Left ventricle myocardium inferior (tissue), 1 donor: ENCODE measurements at places on chromosomes 16 and 17. TPM values are rescaled to one million over a fixed set of nuclear protein-coding genes. Genes with fewer than 3 reads are reported as not detected.
A peak's percentile ranks its signal among the peaks of the same experiment; 100 is the strongest.

- H3K27me3 ChIP-seq = no peaks in the 10 kb centered on the region
- peaks cover 18% of the 10 kb centered on the region for H3K4me1 ChIP-seq
- DNase-seq = no peak
- no peak overlapping the region for H3K4me3 ChIP-seq
- no peaks in the 10 kb centered on the region for H3K36me3 ChIP-seq
Observed at GRCh38 chr17:71821511-71821910, 299.3 kb upstream of the SOX9 start.

- no peak overlapping the region for H3K4me3 ChIP-seq
- no peak overlapping the region for H3K27ac ChIP-seq
- H3K27me3 ChIP-seq = peaks cover 58% of the 10 kb centered on the region
Observed at GRCh38 chr17:32259586-32259985, 6.0 kb upstream of the RHBDL3 start.

DNA sequence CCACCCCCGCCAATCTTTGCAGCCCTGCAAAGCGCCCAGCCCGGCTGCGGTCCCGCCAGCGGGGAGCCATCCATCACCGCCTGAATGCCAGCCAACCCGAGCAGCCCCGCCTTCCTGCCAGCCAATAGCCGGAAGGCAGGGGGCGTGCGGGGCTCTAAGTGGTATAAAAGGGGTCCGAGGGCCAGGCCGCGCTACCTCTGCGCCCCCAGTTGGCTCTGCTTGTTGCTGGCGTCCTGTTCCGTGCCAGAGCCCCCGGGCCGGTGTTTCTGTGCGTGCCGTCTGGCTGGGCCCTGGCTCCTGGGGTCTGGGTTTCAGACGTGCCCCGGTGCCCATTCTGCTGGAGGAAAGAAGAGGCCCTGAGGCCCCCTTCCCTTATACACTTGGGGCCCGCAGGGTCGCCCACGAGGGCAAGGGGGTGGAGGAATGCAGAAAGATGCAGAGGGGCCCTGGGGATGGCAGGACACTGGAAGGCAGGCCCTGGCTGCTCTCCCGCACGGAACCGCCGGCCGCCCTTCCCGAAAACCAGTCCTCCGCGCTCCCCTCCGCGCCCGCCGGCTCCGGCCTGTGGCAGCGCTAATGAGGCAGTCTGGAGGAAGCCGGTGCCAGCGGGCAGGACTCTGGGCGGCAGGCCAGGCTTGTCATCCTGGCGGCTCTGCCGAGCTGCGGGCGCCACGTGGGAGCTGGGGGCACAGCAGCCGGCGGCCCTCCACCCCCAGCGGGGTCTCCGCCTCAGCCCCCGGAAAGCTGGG, 14.0 kb downstream of the COPZ2 start:
- peaks cover 50% of the 10 kb centered on the region for H3K4me1 ChIP-seq
- H3K4me3 ChIP-seq = peak overlapping the region; percentile 67
- peaks cover 37% of the 10 kb centered on the region for H3K27me3 ChIP-seq
- no peaks in the 10 kb centered on the region for H3K36me3 ChIP-seq
- peak; percentile 85 for DNase-seq

- no peak for DNase-seq
- peaks cover 84% of the 10 kb centered on the region for H3K4me1 ChIP-seq
- no peak overlapping the region for H3K4me3 ChIP-seq
Observed at GRCh38 chr17:68450391-68450790, 6.9 kb downstream of the WIPI1 start.

DNA sequence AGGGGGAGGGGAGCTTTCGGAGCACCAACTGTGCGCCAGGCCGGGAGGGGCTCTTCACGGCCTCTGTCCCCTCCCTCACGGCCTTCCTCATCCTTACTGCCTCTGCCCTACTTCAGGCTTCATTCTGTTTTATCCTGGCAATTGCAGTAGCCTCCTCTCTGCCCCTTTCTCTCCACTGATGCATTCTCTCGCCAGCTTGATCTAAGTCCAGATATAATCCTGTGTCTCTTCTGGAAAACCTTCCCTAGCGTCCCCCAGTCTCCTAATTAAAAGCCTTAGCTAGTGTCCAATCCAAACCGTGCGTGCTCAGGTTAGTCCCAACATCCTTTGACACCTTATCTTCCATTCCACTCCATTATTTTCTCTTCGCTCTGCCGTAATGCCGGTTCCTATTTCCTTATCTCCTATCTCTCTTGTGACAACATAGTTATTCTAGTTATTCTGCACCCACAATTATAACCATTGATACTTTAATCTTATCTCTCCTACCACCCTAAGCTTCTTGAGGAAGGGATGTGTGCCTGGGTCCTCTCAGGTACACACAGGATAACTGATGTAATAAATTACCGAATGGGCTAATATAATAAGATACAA, 869 bp downstream of the ZNF48 start:
- peaks cover 45% of the 10 kb centered on the region for H3K4me1 ChIP-seq
- peak overlapping the region; percentile 92 for H3K27ac ChIP-seq
- H3K27me3 ChIP-seq = no peaks in the 10 kb centered on the region
- H3K4me3 ChIP-seq = peak overlapping the region; percentile 94

DNA sequence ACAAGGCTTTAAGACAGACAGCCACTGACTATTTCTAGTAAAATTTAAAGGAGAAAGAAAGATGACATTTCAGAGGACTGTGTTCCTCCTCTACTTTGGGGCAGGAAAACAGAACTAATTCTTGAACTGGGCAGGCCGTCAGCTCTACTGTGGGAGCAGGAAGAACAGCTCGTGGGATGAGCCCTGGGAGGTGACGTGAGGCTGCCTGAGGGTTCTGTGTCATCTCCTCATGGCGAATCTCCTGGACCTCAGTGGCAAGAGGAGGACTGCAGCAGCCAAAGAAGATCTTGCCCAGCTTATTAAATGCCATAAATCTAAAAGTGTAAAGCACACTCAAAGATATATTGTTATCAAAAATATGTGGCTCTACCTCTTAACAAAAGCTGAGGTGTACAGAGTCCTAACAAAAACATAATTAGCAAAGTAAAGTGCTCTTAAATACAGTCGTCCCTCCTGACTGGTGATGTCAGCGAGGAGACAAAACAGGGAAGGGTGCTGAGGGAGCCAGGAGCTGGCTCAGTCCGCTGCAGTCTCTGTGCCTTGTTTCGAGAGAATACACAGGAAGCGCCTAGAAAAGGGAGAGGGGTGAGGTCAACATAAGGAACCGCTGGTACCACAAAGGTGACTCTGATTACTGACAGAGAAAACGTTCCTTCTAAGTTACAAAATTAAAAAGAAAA, 58.0 kb downstream of the CREBBP start:
- peaks cover 98% of the 10 kb centered on the region for H3K4me1 ChIP-seq
- no peaks in the 10 kb centered on the region for H3K27me3 ChIP-seq
- H3K4me3 ChIP-seq = no peak overlapping the region
- H3K36me3 ChIP-seq = no peaks in the 10 kb centered on the region
- peak overlapping the region; percentile 43 for H3K27ac ChIP-seq

The TM4SF5 gene
- total RNA-seq = not detected

The ZFP3 gene
- total RNA-seq = 11.0 TPM

The SGCA gene
- total RNA-seq = 137 TPM

- H3K27me3 ChIP-seq = no peaks in the 10 kb centered on the region
- peak overlapping the region; percentile 39 for H3K27ac ChIP-seq
- H3K36me3 ChIP-seq = peaks cover 99% of the 10 kb centered on the region
- H3K4me3 ChIP-seq = no peak overlapping the region
- peaks cover 39% of the 10 kb centered on the region for H3K4me1 ChIP-seq
- no peak for DNase-seq
Observed at GRCh38 chr17:21012736-21013135, 30.1 kb downstream of the USP22 start.

DNA sequence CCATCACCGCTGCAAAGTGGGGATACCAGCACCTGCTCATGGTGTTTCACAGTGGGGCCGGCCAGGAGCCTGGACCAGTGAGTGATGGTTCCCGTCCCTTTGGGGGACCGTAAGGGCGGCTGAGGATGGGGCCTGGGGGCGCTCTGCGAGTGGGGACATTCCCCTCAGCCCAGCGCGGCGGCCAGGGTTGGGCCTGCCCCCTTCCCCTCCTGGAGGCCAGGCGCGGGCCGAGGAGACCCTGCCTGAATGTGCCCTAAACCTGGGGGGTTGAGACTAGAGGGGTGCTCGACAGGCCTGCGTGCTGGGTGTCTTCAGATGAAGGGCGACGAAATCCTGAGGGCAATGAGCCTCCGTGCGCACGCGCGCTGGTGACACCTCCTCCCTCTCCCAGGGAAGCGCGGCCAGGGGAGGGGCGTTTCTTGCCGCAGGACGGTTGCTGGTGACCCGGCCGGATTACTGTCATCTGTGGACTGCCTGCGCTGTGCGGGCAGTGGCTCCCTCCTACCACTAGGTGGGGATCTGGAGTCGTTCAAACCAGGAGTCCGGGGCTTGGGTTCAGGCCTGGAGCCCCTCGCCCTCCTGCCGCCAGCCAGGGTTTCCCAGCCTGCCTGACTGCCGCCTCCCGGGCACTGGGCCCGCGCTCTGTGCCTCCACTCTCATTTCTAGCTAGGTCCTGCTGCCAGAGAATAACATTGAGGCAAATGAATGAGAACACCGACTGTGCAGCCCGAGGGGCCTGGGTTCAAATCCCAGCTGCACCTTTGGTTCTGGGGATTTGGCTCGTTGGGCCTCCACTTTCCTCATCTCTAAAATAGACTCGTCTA, 17.1 kb downstream of the TBX2 start:
- H3K4me3 ChIP-seq = peak overlapping the region; percentile 55
- peaks cover 29% of the 10 kb centered on the region for H3K27me3 ChIP-seq
- no peaks in the 10 kb centered on the region for H3K36me3 ChIP-seq

- no peaks in the 10 kb centered on the region for H3K36me3 ChIP-seq
- H3K4me1 ChIP-seq = peaks cover 9% of the 10 kb centered on the region
- H3K27me3 ChIP-seq = peaks cover 100% of the 10 kb centered on the region
- H3K4me3 ChIP-seq = no peak overlapping the region
Observed at GRCh38 chr17:79188048-79188447, 113.4 kb downstream of the ENGASE start.

- peaks cover 12% of the 10 kb centered on the region for H3K27me3 ChIP-seq
- no peak overlapping the region for H3K4me3 ChIP-seq
- peaks cover 6% of the 10 kb centered on the region for H3K4me1 ChIP-seq
- H3K36me3 ChIP-seq = peaks cover 4% of the 10 kb centered on the region
- H3K27ac ChIP-seq = no peak overlapping the region
Observed at GRCh38 chr16:15398618-15399316, 3.2 kb downstream of the MPV17L start.

- H3K4me1 ChIP-seq = peaks cover 34% of the 10 kb centered on the region
- H3K27ac ChIP-seq = no peak overlapping the region
- H3K27me3 ChIP-seq = peaks cover 15% of the 10 kb centered on the region
- no peak overlapping the region for H3K4me3 ChIP-seq
Observed at GRCh38 chr16:79283578-79283977, 317.0 kb downstream of the MAF start.

GRCh38 chr16:82379551-82379950, 209.5 kb upstream of the MPHOSPH6 start:
- H3K4me1 ChIP-seq = no peaks in the 10 kb centered on the region
- H3K27ac ChIP-seq = no peak overlapping the region
- DNase-seq = no peak
- no peaks in the 10 kb centered on the region for H3K36me3 ChIP-seq
- peaks cover 14% of the 10 kb centered on the region for H3K27me3 ChIP-seq

GRCh38 chr17:6536053-6536452, 20.3 kb downstream of the PITPNM3 start:
- H3K36me3 ChIP-seq = no peaks in the 10 kb centered on the region
- H3K27ac ChIP-seq = no peak overlapping the region
- no peak overlapping the region for H3K4me3 ChIP-seq
- H3K4me1 ChIP-seq = peaks cover 8% of the 10 kb centered on the region

The ANKRD40 gene
- 53.1 TPM for total RNA-seq

- DNase-seq = no peak
- no peak overlapping the region for H3K27ac ChIP-seq
- no peaks in the 10 kb centered on the region for H3K36me3 ChIP-seq
- H3K27me3 ChIP-seq = no peaks in the 10 kb centered on the region
Observed at GRCh38 chr17:14866266-14866665, 398.9 kb downstream of the PMP22 start.

DNA sequence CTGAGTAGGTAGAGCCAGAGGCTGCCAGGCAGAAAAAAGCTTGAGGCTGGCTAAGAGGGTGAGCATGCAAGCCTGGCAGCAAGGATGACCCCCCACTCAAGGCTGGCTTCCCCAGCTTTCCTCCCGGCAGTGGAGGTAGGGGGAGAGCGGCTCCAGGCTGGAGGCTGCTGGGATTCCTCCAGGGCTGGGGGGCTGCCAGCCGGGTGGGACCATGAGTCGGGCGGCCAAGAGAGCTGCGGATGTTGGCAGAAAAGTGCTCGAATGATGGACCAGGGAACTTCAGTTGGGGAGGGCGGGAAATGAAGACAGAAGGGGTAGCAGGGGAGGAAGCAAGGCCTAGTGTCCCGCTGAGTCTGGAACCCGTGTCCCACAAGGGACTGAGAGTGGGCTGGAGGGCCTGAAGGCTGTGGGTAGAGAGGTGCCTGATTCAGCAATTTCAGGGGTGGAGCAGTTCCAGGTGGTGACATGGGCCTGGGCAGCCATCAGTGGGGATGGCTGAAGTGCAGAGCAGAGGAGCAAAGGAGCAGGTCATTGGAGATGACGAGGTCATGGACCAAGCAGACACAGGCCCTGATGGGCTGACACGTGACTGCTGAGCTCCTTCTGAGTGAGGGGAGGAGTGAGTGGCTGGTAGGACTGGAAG, 20.3 kb downstream of the HSD11B2 start:
- peaks cover 66% of the 10 kb centered on the region for H3K4me1 ChIP-seq
- peak; percentile 58 for DNase-seq
- peaks cover 28% of the 10 kb centered on the region for H3K36me3 ChIP-seq
- peak overlapping the region; percentile 74 for H3K27ac ChIP-seq

The CPNE7 gene
- total RNA-seq = not detected

DNA sequence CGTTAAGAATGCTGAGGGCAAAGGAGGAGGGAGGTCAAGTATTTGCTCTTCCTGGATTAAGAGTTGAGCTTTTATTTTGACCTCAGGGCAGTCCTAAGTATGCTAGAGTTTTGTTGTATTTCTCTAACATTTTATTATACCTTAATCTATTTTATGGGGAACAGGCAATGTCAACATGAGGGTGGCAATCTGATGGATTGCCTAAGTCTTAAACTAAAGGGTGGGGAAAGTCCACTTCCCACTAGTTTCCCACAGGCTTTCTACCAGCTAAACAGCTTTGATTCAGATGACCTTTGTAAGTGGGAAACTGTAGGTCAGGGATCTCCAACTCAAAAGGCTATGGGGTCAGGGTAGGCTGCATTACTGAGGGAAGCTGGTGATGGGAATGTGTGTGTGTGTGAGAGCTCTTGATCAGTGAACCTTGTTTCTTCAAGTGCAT, 24.9 kb downstream of the HSD17B2 start:
- peaks cover 37% of the 10 kb centered on the region for H3K27me3 ChIP-seq
- H3K36me3 ChIP-seq = no peaks in the 10 kb centered on the region
- no peak overlapping the region for H3K27ac ChIP-seq
- H3K4me3 ChIP-seq = no peak overlapping the region
- H3K4me1 ChIP-seq = no peaks in the 10 kb centered on the region
- no peak for DNase-seq

- no peak overlapping the region for H3K27ac ChIP-seq
- DNase-seq = peak; percentile 4
- H3K4me1 ChIP-seq = peaks cover 19% of the 10 kb centered on the region
- no peaks in the 10 kb centered on the region for H3K27me3 ChIP-seq
Observed at GRCh38 chr17:9941305-9941704, 36.2 kb upstream of the RCVRN start.
